ENCODE measurements at places on chromosomes 3 and 15.

DNA sequence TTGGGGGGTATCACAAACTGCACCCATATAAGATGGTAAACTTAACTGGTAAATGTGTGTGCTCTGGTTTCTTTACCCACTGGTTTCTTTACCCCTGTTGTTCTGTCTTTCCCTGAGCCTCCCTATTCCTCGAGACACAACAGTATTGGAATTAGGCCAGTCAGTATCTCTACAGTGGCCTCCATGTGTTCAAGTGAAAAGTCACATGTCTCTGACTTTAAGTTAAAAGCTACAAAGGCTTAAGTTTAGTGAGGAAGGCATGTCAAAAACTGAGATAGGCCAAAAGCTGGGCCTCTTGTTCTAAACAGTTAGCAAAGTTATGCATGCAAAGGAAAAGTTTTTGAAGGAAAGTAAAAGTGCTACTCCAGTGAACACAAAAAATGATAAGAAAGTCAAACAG lies 513.3 kb downstream of the ROBO2 start:
- no peak for DNase-seq

- DNase-seq = no peak
These were observed 17.5 kb downstream of the TLNRD1 start for GRCh38 chr15:81018197-81018596.

- peak; percentile 80 for DNase-seq
These were observed 44.4 kb downstream of the FLNB start for GRCh38 chr3:58052373-58053273.

- DNase-seq = no peak
These were observed 374.0 kb downstream of the SV2B start for GRCh38 chr15:91473894-91474545.

DNA sequence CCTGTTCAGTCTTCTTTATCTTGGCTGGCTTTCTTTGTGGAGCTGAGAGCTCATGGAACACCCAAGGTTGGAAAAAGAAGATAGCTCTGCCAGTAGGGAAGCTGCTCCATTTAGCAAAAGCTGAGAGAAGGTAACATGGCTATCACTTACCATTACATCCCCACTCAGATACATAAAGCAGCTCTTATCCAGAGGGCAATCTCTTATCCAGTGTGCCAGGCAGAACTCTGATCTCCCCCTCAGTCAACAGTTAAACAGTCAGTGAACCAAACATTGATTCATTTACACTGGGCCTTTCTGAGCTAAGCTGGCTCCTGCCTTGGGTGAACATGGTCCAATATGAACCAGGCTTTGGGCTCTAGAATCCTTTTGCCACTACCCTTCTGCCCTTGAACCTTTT lies 624.2 kb downstream of the NTRK3 start:
- no peak for DNase-seq

- no peak for DNase-seq
These were observed 9.5 kb downstream of the TADA3 start for GRCh38 chr3:9782770-9783169.

- peak; percentile 94 for DNase-seq
These were observed 30.7 kb downstream of the SEMA7A start for GRCh38 chr15:74402873-74403587.

GRCh38 chr3:126446791-126447190 lies 28.9 kb downstream of the ZXDC start:
- DNase-seq = no peak

DNA sequence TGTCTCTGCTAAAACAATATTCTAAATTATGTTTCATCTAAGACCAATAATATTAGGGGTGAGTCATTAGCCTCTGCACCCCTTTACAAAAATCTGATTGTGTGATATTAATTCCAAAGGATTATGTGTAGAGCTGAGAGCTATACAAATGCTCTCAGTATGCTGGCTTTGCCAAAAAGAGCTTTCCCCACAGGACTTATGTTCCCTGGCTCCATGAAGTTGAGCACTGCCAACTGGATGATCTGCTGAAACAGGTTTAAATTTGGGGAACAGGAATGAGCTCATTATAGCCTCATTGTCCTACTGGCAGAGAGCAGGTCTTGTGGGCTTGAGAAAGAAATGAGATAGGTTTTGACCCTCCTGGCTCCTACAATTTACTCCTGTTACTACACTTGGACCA lies 347.8 kb upstream of the LMCD1 start:
- DNase-seq = no peak

- no peak for DNase-seq
These were observed 69.8 kb downstream of the GHSR start for GRCh38 chr3:172378439-172378838.

DNA sequence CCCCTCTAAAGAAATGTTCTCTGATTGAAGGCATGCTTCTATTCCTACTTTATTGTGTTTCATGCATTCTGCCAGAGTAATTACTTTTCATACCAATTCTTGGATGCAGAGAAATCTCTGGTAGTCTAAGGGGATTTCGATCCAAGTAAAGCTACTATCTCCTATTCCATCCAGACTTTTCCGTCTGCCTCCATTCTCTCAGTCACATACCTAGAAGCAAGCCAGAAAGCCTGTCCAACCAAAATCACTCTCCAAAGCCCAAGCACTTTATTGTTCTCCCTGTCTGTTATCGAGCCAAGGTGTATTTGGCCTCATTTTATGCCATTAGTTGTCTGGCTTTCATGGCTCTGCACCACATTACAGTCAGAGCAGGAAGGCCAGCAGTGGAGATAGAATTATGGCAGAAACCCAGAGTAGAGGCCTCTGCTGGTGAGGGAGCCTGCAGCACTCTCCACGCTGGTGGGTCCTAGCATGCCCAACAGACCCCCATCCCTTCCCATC lies 95.9 kb downstream of the SLC49A4 start:
- DNase-seq = no peak

DNA sequence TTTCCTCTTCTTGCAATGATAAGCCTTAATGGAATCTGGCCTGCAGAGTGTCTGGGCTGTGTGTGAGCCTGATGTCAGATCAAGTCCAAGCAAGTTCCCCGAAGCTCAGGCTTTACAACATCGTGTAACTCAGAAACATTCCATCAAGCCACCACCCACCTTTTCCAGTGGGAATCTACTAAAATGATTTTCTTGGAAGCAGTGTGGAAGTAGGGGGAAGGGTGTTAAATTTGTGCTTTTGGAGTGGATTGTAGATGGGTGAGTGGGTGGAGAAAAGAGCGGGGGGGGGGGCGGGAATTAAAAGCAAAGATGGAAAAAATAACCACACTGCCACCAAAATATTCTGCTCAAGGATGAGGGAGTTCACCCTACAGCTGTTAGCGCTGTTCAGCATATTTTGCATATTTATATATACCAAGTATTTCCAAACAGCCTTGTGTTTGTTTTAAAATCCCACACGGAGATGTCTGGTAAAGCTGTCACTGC lies 53.6 kb downstream of the VGLL3 start:
- DNase-seq = no peak

DNA sequence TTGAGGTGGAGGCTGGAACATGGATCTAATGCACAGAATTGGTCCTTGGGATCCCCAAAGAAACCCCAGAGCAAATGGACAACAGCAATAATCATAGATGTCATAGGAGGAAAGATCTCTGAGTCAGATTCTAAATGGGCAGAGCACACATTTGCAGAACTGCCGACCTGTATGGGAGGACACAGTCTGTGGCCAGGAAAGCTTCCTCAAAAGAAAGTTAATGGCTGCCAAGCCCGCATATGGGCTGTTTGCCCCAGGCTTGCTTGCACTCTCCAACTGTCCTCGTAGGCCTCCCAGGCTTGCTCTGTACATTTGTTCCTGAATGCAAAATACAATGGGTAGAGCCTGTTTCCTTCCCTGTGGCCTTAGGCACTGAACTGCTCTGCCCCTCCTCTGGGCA lies 102.0 kb upstream of the PLXNA1 start:
- no peak for DNase-seq

GRCh38 chr3:57268416-57268815 lies 24.1 kb downstream of the ASB14 start:
- DNase-seq = no peak

- DNase-seq = no peak
These were observed 380.4 kb downstream of the ROBO2 start for GRCh38 chr3:77420336-77420735.

GRCh38 chr15:22232675-22233074 lies 152.3 kb downstream of the OR4M2 start:
- no peak for DNase-seq

DNA sequence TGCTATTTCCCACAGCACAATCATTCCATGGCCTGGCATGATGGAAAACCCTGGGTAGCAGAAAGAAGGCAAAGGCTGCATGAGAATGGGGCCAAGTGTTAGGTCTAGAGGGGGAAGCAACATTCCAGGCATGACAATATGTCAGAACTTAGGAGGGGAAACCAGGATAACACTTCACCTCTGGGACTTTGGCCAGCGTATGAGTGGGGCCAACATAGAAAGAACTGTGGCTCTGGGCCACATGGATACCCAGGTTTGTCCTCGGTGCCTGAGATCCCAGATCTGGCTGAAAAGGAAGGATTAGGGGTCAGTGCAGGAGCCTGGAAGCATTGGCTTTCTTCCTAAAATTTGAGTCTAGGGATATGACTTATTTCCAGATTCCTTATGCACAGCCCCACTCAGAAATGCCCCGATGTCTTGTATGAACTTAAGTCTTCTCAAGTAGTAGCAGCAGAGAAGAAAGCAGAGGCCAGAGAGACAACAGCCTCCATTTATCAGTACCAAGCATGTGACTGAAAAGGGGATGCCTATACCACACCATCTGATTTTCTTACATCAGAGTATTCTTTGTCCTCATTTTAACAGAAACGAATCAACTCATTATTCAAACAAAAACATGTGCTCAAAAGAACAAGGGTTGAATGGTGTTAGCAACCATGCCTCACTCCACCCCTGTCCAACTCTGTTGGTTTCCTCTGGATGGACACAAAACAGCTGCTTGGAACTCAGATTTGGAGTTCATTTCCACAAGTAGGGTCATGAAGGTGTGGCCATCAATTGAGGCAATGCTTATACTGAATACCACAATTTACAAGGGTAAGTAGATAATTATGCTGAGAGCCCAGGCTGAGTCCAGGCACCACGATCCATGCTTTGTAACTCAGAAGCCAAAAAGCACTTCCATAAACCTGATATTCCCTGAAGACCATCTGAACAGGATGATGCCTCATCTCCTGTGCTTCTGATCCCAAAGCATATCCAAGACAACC lies 43.7 kb upstream of the NDUFB4 start:
- no peak for DNase-seq

GRCh38 chr15:56532721-56533460 lies 68.0 kb upstream of the MNS1 start:
- DNase-seq = no peak

DNA sequence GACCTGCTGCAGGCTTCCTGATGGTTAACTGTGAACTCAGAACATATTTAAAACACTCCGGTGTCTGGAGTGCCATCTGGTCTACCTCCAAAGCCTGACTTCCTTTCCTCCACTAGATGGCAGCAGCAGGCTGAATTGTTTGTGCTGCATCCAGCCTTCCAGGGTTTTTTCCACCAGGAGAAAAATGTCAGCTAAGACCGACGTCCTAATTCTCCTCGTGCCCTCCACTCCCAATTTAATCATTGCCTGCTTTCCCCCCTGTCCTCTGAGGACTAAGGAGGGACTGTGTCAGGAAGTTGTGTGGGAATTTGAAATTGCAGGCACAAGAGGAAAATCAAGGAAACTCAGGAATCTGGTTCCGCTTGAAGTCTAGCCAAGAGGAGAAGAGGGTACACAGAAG lies 165.2 kb upstream of the UMPS start:
- DNase-seq = peak; percentile 62

DNA sequence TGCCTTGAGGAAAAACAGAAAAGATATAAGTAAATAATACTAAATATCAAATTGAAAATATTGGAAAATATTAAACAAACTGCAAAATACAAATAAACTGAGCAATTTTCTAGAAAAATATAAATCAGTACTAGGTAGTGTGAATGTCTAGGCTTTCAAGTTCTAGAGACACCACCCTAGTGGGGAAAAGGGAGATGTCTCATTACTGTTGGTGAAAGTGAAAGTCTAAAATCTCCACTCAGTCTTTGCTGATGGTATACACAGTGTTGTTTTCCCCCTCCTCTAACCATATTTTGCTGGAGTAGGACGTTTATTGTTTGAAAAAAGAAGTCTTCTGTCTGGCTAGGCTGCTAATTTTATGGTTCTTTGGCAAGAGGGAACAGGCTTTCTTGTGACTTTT lies 1368.9 kb downstream of the OTOL1 start:
- DNase-seq = no peak

DNA sequence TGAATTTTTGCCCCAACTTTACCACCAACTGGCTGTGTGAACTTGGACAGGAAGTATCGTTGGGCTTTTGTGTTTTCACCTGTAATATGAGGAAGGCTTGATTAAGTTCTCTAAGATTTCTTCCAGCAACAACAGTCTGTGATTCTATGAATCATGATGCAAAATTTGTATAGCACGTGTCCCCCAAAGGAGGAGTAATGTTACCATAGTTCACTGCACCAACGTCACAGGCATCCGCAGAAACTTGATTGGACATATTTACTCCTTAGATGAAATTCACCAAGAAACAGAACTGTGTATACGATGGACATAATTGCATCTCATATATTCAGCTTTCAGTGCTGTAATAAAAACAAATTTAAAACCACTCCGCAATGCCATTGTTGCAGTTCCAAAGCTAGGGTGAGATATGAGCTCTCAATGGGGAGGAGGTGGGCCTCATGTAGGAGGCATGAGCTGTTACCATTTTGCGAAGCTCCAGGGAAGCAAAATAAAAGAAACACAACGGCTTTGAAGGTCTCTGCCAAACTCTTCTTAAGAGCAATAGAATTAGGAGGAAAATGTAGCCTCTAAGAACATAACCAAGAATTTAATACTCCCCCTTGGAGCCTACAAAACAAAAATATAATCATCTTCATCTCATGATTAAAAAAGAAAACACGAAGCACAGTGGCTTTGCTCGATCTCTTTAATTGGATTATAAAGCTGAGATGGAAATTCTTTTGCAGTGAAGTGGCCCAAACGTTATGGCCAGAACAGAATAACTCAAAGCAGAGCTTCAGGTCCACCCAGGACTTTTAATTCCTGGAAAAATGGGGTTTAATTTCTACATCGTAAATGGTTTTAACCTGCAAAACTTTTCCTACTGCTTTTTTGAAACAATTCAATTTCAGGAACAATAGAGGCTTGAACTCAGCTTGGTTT lies 80.7 kb downstream of the CHST2 start:
- no peak for DNase-seq

DNA sequence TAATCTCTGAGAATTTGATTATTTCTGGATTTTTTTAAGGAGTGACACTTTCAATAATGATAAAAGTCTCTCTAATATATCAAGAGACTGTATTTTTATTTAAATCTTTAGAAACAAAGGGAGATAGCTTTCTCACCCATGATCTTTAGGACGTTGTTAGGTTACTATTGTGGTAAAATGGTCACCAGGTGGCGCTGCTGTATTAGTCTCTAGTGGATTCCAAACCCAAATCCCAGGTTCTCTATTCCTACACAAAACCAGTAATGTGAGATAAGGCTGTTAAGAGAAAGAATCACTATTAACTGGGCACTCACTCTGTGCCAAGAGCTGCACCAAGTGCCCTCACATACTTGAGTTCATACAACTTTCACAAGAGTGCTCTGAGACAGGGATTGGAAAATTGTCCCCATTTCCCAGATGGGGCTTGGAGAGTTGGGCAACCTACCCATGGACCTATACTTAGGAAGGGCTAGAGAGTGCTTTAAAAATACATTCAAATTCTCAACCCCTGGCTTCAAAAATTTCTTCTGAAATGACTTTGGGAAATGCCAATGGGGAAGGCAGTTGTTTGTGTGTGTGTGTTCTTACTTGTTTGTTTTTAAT lies 593.4 kb upstream of the TGFBR2 start:
- peak; percentile 72 for DNase-seq
